ENCODE measurements at places on chromosomes 3 and 15. TPM values are rescaled to one million over a fixed set of nuclear protein-coding genes. Genes with fewer than 3 reads are reported as not detected.

APOD gene
- 6,445 TPM for total RNA-seq

DNA sequence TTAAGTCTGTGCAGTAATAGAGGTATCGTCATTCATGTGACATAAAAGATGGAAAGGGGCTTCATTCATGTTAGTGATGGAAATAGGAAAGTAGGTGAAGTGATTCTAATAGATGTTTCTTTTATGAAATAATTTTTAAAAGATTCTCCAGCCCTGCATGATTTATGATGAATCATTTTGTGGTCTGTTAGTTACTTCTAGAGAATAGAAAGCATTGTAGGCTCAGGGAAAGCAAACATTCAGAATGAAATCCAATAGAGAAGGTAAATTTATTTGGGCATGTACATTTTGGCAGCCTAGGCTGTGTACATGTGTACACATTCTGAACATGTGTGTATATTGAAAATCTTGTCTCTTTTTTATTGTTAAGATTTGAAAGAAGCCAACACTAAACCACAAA is 23.1 kb downstream of the PPARG start:
- DNase-seq = no peak

- DNase-seq = no peak
Observed at GRCh38 chr3:13045904-13046568, 27.2 kb downstream of the IQSEC1 start.

- peak; percentile 10 for DNase-seq
Observed at GRCh38 chr15:69513450-69513960, 60.9 kb downstream of the RPLP1 start.

TTLL13 gene
- total RNA-seq = 0.71 TPM

PLCH1 gene
- total RNA-seq = 4.5 TPM

- no peak for DNase-seq
Observed at GRCh38 chr15:94965593-94965992, 734.2 kb downstream of the MCTP2 start.

GRCh38 chr15:90099868-90100831 is 2.1 kb downstream of the IDH2 start:
- no peak for DNase-seq

GRCh38 chr3:138331143-138331894 is 1.7 kb upstream of the NME9 start:
- no peak for DNase-seq

GRCh38 chr15:24607636-24608035 is 67.9 kb upstream of the NPAP1 start:
- no peak for DNase-seq

DNA sequence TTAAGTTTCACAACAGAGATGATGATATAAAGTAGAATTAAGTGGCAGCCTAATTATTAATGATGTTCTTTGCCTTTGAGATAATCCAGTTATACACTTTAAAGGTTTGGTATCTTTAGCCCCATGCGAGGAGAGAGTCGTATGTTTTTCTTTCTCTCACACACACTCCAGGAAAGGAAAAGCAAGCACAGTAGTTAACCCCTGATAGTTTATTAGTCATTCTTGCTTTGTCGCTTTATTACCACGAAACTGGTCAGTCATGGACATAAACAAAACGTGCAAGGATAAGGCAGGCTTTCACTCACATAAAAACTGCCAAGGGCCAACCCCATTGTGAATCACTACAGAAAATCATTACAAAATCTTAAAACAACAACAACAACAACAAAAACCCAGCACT is 866.9 kb downstream of the FHIT start:
- DNase-seq = no peak

OCA2 gene
- 0.98 TPM for total RNA-seq

DNA sequence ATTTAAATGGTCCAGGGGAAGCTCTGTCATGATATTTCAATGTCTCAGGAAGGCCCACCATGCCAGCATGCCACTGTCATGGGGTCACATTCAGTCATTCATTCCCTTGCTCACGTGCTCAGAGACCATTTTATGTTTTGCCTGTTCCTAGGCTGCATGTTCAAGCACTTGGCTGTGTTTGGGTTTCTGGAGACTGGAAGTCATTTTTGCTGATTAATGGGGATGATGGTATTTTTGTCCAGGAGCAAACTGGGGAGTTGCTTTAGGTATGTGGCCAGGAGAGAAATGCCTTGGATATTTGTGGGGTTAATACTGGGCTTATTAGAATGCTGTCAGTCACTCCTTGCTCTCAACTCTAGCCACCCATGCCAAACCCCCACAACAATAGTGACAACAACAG is 303.5 kb downstream of the PTPRG start:
- DNase-seq = no peak
